Skeletal muscle cell (primary cell): ENCODE measurements at places on chromosomes 3 and 15.

DNA sequence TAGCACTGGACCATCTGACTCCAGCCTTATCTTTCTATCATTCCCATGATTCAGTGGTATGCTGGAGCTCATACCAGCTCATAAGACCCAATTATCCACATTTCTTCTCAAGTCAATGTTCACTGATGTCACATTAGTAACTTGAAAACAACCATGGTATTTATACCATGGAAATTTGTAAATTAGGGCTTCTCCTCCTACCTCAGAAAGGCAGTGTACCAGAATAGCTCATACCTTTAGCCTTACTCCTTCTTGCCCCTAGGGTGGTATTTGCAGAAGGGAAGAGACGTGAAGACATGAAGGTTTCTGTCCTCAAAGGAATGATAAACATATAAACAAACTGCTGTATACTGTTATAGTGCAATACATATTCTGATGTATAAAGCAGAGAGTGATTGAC is 114.2 kb downstream of the NEK11 start:
- no peak for DNase-seq

DNA sequence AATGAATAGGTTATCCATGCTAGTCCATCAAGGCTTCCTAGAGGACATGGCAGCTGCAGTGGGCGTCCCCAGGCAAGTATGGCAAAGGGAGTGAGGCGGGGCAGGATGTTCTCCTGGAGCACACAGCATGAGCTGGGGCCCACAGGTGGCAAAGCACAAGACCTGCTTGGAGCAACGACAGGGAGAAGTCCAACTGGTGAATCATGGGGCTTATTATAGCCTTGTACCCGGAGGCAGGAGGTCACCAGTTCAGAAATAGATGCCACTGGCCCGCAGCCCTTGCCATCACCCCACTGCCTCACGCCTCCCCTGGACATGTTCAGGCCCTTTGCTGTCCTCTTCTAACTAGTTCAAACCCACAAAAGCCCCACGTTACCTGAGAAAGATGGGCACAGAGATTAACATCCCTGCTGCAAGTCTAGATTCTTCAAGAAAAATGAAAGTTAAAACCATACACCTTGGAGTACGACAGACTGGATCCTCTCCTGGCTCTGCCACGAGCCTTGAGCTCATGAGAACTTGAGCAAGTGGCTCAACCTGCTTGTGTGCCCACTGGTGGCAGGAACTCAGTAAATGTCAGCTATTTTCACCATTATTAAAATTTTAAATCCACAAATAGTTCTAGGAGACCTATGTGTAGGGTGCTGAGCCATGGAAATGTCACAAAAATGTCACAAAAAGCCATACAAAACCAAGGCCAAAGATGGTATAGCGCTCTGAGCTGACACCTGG is 1.8 kb upstream of the SRGAP3 start:
- DNase-seq: no peak

- no peak for DNase-seq
Observed at GRCh38 chr3:194080436-194080835, 55.5 kb upstream of the HES1 start.

DNA sequence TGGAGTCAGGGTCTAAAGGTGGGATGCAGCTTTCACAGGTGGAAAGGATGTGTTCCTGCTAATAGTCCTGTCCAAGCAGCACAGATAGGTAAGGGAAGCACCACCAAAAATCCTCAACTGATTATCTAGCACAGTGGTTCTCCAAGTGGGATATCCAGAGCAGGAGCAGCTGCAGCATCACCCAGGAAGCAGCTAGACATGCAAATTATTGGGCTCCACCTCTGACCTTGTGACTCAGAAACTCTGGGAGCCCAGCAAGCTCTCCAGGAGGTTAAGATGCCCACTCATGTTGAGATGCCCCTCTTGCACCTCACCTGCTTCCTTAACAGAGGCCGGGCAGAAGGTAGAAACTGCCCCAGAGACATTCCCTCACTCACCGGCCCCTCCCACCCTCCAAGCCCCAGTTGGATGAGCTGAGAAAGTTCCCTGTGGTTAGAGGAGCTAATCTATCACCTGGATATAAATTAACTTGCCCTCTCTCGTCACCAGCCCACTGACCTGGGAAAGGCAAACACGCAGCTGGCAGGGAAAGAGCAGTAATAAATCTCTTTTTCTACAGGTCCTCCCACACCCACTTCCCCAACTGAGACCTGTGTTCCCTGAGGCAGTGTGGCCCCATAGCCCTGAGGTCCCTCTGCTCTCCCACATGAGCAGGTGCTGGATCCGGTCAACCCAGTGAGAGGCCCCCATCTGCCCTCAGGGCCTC is 39.3 kb downstream of the ADCY5 start:
- no peak for DNase-seq

- DNase-seq: peak; percentile 55
Observed at GRCh38 chr15:63121382-63122001, at the start of gene LACTB. Gene LACTB, plus strand, starts transcription at chr15:63121861. Its CDS starts 11 bp downstream, at chr15:63121872.
